Aorta (tissue), 5 donors: ENCODE measurements at places on chromosomes 5 and 9. TPM values are rescaled to one million over a fixed set of nuclear protein-coding genes. Genes with fewer than 3 reads are reported as not detected.

DNA sequence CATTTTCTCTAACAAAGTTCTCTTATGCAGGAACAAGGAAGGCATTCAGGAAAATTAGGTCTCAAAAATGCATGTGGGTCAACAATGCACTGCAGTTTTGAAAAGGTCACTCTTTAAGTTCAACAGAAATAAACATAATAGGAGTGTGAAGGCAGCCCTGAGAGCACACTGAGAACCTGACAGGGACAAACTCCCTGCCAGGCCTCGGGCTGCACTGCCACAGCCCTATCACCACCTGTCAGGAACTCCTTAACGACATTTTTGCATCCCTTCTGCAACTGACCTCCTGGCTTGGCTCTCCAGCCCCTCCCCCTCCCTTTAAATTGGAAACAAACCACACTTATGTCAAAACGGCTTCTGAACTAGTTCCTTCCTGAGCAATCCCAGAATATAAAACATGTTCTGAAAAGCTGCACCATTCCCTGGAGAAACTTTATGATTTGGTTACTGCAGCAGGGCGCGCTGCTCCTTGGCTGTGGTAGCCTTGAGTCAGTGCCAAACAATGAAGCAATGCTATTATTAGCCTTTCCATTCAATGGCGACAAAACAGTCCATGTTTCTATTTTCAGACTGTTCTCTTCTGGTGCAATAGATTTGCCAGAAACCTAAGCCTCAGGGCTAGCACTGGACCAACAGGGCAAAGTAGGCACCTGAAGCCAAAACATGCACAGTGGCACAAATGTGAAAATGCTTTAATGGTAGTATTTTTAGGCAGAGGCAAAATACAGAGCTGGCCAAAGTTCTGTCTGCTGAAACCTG lies 160.1 kb upstream of the ZNF608 start:
- no peak for DNase-seq

DNA sequence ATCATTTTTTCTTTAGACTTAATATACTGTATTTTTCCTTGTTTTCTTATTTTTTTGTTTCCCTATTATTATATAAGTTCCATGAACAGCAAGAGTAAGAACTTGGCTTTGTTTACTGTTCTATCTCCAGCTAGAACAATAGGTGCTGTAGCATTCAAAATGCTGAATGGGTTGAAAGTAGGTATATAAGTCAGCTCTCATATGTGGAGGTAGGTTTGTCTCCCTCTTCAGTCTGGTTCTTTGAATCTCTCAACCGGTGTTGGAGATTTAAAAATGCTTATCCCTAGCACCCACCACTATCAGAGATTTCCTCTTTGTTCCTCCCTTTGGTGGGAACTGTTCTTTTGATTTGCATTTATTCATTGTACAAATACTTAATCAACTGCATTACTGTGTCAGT lies 87.5 kb upstream of the FSD1L start:
- DNase-seq, result no peak

DNA sequence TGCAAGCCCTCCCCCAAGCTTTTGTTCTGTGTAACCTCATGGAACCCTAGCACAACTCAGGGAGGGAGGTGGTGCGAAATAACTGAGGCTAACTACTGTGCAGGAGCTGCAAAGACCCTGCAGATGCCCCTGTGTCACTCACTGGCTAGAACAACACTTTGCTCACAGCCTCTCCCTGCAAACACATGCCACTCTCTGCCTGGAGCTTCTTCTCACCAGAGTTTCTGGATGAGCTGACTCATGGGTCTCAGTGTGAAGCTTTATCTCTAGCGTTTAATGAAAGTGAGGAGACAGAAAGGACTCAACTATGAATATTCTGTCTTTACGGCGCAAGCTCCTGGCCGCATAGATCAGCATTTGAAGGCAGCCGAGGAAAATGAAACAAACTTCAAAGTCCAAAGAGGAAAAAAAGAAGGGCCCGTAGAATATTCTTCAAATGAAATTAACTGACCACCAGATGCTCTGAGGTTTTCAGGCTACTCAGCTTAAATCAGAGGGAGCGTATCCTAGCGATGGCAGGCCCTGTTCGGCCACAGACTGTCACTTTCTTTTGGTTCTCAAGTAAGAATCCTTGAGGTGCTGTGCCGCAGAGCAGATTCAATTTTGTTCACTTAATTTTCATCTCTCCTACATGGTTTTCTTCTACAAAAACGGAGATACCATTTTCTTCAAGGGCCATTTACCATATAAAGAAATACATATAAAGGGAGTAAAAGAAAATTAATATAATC lies 77.7 kb upstream of the TAS2R1 start:
- no peak for DNase-seq

GRCh38 chr9:36125062-36125855 lies 11.3 kb upstream of the GLIPR2 start:
- DNase-seq, result no peak

- no peak for DNase-seq
These were observed 828.5 kb upstream of the DMAC1 start for GRCh38 chr9:8627976-8628679.

DNA sequence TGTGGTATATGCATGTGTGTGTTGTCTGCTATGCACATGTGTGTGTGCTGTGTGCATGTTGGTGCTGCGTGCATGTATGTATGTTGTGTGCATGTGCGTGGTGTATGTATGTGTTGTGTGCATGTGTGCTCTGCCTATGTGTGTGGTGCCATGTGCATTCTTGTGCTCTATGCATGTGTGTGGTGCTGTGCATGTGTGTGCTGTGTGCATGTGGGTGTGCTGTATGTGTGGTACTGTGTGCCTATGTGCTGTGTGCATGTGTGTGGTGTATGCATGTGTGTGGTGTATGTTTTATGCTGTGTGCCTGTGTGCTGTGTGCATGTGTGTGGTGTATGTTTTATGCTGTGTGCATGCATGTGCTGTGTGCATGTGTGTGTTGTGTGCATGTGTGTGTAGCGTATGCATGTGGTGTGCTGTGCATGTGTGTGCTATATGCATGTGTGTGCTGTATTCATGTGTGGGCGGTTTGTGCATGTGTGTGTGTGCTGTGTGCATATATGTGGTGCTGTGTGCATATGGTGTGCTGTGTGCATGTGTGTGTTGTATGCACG lies 4.7 kb upstream of the RASGEF1C start:
- no peak for DNase-seq

DNA sequence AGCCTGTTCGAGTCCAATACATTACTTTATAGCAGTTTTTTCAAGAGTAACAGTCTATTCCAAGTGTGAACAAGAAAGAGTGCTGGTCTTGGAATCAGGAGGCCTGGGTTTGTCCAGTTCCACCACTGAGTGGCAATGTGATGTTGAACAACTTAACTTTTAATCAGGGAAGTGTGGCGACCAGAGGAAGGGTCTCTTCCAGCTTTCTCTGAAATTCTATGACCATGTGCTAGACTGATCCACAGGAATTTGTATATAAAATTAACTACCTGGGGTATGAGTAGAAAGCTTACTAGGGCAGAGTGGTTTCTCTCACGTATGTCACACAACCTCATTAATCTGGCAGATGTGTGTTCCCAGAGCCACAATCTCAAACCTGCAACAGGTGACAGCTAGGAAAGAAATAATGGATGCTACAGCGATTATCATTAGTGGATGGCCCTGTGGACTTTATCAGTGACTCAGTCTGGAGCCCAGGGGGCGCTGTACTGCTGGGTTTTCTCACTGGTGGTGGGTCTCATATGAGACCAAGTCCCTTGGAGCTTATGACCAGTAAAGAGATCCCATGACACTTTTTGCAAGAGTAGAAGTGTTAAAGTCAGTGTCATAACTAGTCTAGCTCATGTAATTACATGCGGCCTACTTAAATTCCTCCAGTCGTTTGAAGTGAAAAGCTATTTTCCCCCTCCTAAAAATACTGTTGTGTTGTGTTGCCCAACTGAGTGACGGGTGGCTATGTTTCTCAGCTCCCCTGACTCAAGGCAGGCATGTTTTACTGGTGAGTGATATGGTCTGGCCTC lies 116.5 kb downstream of the GDNF start:
- DNase-seq, result no peak

Gene PCA3
- 0.81 TPM for total RNA-seq

Gene IRX2
- not detected for total RNA-seq
